ENCODE measurements at places on chromosomes 2 and 18.
A peak's percentile ranks its signal among the peaks of the same experiment; 100 is the strongest.

- no peak for DNase-seq
Measured at GRCh38 chr2:240237609-240238174, 97.2 kb upstream of the OTOS start.

- DNase-seq, result no peak
Measured at GRCh38 chr2:144511937-144512336, 8.0 kb downstream of the ZEB2 start.

DNA sequence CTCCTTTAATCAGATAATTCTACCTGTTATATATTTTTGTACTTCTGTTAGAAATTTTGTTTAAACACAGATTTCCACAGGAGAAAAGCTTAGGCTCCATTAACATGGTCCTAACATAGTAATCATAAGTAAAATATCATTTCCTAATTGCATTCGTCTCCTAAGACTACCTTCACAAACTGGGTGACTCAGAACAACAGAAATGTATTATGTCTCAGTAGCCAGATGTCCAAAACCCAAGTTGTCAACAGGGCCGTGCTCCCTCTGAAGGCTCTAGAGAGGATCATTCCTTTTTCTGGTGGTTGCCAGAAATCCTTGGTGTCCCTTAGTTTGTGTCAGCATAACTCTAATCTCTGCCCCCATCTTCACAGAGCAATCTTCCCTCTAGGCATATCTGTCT is 5.4 kb downstream of the FBXO15 start:
- DNase-seq, result no peak

DNA sequence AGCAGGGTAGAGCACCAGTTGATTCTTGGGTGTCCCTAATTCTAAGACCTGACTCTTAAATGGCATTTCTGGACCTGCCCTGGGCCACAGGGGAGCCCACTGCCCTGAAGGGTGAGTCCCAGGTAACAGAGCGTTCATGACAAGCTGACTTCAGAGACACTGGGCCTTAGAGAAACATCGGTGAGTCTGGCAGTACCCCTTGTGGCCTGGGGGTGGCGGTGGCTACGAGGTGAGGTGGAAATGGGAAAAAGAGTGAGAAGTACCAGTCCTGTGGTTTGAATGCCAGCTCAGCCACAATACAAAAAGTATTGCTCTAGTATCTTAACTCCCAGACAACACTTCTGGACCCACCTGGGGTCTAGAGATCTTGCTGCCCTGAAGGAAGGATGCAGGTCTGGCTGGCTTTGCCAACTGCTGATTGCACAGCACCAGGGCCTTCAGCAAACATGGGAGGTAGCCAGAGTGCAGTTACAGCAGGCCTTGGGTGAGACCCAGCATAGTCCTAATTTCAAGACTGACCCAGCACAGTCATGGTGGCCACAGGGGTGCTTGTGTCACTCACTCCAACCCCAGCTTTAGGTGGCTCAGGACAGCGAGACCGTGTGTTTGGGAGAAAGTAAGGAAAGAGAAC is 44.5 kb downstream of the USP34 start:
- no peak for DNase-seq

GRCh38 chr2:180699657-180700361 is 280.6 kb upstream of the UBE2E3 start:
- DNase-seq, result no peak

DNA sequence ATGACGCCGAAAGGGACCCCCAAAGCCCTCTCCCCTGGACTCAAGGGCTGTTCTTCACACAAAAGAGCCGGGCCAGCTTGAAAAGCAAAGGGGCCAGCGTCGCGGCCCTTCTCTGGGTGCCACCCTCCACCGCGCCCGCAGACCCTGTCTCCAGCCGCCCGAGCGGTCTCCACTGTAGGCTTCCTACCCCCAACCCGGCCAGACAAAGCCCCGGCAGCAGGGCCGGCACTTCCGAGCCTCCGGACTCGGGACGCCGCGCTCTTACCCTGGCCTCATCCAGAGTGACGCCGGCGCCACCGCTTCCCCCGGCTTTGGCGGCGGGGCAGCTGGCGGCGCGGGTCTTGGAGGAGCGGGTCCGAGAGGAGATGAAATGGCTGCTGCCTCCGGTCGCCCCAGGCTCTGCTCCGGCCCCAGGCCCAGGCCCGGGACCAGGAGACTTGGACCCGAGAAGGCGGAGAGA is 603 bp downstream of the ATAD2B start:
- peak; percentile 34 for DNase-seq

DNA sequence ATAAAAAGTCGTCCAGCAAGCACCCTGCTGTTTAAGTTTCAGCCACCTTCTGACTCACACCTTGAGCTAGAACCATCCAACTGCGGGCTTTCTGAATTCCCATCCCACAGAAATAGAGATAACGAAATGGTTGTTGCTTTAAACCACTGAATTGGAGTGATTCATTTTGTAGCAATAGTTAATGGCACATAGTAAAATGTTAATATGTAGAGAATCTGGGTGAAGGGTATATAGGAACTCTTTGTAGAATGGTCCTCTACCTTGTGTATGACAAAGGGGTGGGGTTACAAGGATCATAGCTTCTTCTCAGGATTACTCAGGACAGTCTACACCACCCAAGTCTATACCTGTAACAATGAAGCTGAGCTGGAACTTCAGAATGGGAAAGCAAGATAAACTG is 2.4 kb upstream of the MAPRE3 start:
- DNase-seq, result no peak

- DNase-seq, result no peak
Measured at GRCh38 chr2:144376926-144377325, 143.0 kb downstream of the ZEB2 start.

DNA sequence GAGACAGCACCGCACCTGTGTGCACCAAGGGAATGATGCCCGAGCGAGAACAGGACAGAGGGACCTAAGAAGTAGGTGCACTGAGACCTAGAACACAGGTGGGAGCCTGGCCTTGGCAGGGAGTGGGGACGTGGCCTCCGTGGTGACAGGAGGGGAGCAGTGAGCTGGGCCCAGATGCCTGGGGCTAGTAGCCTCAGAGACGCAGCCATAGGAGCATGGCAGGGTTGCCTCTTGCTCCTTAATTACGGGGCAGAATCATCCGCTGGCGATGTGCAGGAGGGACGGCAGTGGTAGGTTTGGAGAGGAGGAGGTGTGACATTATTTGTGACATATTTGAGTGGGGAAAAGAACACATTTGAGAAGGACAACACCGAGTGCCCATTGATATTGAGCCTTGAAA is 57.0 kb upstream of the HPCAL1 start:
- DNase-seq, result no peak

DNA sequence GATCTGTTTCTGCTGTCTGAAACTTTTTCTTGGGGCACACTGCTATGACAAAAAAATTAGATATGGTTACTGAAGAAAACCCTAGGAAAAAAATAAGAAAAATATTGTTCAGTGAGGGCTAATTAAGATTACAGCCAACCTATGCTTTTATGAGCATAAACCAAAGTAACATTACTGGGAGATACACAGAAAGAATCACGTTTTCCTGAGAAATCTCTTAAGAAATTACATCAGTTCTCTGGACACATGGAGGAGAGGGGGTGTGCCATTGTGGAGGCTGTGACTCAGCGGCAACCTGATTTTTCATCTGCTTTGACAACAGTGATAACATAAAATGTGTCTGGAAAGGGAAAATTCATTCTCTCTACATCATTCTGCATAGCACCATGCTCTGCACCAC is 13.4 kb upstream of the NMI start:
- no peak for DNase-seq

GRCh38 chr2:173300458-173300857 is 54.2 kb upstream of the CDCA7 start:
- DNase-seq, result no peak

GRCh38 chr18:27277554-27277953 is 92.4 kb upstream of the CHST9 start:
- DNase-seq, result no peak

DNA sequence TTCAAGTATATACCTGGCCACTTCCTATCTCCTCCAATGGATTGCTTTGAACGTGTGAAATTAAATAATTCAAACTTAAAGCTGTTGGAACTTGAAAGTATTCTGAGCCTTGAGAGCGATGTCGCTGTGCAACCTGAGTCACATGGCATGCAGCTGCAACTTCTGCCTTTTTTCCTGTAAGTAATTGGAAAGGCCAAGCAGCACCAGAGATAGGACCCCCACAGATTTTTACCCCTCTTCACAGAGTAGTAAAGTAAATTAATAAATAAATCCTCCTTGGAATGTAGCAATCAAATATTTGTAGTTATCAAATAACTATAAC is 3.2 kb upstream of the RNF149 start:
- DNase-seq, result no peak

DNA sequence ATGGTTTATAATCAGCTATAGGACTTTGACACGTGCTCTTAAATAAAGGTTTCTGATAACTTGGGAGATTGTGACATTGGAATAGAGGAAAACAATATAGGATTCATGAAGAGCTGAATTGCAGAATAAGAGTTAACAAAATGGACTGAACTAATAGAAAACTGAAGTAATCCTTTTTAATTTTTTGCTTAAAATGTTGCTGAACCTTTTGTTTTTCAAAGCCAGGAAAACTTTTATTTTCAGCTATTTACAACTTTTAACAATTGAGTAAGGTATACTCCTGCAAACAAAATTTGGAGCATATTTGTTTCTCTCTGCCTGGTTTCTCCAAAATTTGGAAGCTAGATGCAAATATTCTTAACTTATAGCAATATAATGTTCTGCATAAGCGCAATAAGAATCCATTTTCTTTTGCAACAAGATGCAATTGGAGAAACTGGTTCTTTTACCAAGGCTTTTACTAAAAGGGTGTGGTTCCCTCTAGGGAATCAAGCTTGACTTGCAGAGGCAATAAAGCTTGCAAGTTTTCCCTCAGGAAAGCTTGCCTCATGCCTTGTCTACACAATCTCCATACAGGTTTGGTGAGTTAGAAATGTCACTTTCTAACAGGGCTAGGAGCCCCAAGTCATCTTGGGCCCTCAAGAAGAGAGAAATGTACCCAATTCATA is 10.3 kb upstream of the PDK1 start:
- no peak for DNase-seq

DNA sequence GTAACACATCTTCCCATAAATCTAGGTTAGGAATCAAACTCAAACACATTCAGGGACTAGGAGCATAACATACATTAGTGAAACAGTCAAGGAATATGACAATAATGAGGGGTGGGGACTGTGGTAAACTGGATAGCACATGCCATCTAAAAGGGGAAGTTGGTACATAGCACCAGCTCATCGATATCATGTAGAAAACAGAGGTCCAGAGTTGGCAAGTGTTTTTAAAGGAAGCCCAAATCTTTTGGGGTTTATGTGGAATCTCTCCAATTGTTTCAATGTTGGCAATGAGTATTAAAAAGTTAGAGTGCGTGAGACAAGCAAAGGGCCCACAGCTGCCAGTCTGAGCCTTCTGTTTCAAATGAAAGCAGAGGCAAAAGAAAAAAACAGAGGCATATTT is 24.4 kb downstream of the KLF7 start:
- DNase-seq, result no peak

- DNase-seq, result no peak
Measured at GRCh38 chr2:48449073-48449840, 80.7 kb upstream of the STON1 start.

DNA sequence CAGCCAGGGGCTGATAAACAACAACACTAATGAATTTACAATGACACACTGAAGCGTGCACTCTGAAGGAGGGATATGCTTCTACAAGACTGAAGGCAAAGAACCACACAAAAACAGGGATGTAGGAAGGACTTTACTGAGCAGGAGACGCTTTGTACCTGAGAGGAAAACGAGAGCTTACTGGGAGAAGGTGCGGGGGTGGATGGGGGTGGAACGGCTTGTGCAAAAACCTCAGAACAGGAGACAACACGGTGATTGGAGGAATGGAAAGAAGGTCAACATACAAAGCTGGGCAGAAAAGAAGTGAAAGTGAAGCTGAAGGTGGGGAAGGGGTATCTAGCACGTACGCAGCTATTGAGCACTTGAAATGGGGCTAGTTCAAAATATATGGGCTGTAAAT is 93.1 kb downstream of the SLC8A1 start:
- DNase-seq, result no peak

GRCh38 chr18:78245451-78245850 is 734.2 kb upstream of the SALL3 start:
- DNase-seq, result no peak

DNA sequence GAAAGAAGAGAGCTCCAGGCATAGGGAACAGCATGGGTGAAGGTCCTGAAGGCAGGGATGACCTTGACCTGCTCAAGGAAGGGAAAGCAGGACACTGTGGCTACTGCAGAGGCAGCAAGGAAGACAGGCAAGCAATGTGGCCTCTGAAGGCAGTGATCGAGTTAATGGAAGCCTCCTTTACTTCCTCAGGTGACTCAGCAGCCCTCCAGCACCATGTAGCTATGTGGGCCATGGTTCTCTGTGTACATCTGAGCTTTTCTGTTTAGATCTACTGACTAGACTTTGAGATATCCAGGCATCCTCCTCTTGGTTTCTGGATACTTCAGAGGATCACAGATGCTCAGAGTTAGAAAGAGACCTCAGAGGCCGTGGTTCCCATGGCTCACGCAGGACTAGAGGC is 107.3 kb upstream of the PID1 start:
- no peak for DNase-seq

DNA sequence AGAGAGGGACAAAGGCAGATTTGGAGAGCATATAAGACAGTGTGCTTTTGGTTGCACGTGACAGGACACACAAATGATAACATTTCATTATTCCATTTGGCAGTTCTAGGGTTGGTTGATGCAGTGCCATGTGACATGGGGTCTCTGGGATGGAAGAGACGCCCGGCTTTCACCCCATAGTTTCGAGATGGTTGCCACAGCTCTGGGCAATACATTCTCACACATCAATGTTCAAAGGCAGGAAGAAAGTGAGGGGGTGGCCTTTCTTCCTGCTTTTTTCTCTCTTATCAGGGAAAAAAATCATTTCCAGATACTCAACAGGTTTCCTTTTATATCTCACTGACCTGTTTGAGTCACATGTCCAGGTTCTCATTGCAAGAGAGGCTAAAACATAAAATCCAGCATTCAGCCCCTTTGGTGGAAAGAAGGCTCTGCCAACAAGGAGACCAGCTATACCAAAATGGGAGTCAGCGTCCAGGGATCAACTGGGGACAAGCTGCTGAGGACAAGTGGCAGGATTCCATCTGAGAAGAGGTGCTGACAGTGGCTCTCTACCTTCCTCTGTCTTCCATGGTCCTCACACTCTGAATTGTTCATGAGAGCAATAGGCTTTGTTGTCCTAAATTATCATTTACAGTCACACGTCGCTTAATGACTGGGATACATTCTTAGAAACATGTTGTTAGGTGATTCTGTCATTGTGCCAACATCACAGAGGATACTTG is 29.1 kb upstream of the ANKRD44 start:
- DNase-seq, result no peak

GRCh38 chr18:45654677-45655076 is 39.4 kb downstream of the SLC14A2 start:
- DNase-seq, result no peak

GRCh38 chr18:3692691-3693090 is 242.7 kb downstream of the TGIF1 start:
- DNase-seq, result no peak

GRCh38 chr2:144512891-144513351 is 7.0 kb downstream of the ZEB2 start:
- DNase-seq, result no peak

- no peak for DNase-seq
Measured at GRCh38 chr2:23404426-23404825, 19.4 kb downstream of the KLHL29 start.

Measured in activated gamma-delta T cell (primary cell).